NK-92 treated with Interleukin-12 subunit alpha and Interleukin-12 subunit beta, amount 100 ng/mL, for 24 hours (cell line): ENCODE measurements at places on chromosomes 3 and 15.

DNA sequence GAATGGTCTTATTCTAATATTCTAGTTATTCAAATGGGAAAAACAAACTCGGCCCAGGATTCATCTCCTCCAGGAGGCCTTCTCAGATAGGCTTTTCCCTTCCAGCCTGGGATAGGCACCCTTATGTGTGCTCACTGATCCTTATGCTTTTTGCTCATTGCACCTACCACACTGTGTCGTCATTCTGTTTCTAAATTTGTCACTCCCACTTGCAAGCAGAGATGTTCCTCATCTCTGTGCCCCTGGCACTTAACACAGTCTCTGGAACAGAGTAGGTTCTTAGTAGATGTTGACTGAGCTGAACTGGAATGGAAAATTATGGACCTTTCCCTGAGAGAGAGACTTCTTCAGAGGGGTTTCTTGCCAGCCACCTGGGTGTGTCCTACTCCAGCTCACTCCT, 18.7 kb upstream of the SPG11 start:
- DNase-seq: no peak

DNA sequence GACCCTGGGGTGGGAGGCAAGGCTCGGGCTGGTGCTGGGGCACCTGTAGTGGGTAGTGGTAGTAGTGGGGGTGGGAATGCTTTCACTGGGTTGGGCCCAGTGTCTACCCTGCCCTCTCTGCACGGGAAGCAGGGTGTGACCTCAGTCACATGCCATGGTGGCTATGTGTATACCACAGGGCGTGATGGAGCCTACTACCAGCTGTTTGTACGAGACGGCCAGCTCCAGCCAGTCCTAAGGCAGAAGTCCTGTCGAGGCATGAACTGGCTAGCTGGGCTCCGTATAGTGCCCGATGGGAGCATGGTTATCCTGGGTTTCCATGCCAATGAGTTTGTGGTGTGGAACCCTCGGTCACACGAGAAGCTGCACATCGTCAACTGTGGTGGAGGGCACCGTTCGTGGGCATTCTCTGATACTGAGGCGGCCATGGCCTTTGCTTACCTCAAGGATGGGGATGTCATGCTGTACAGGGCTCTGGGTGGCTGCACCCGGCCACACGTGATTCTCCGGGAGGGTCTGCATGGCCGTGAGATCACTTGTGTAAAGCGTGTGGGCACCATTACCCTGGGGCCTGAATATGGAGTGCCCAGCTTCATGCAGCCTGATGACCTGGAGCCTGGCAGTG, 5.2 kb downstream of the DALRD3 start:
- no peak for DNase-seq

GRCh38 chr15:92646216-92646615, 9.4 kb downstream of the FAM174B start:
- no peak for DNase-seq

DNA sequence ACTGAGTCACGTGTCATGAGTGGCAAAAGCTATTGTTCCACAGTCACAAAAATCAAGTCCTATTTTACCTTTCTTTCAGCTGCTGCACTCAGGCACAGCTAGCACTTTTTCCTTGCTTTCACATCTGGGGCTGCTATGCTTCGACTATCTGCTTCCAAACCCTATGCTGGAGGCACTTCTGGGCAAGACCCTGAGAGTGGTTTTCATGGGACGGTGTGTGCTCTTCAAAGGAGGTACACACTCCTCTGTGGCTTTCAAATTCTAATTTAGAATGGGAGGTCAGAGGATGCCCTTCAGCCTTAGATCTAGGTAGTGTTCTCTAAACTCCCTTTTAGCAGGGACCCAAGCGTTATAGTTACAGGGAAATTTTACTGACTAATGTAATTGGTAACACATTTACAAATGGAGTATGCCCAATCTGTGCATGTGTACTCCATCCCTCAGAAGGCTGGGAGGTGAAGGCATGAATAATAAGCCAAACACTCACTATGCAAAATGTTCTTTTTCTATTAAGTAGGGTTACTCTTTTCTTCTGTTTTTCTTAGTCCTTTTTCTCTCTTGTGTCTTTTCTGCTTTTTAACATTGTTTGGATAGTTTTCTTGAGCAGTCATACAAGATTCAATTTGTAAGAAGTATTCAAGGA, 188.3 kb downstream of the LSAMP start:
- no peak for DNase-seq
